ENCODE measurements at places on chromosomes 13 and 19.

DNA sequence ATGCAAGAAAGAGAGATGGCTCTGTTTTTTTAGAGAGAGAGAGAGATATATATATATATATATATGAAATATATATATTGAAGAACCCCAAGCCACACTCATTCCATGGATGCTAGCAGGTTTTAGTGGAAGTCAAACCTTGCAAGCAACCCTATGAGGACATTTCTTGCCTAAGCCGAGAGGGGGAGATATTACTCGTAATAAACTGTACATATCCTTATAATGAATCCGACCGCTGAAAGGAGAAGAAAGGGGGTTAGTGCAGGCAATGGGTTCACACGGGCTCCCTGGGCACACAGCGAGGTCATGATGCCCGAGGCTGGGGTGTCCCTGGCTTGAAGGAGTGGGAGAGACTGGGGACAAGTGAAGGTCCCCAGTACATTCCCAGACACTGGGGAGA lies 78.3 kb downstream of the IER2 start:
- no peak for DNase-seq

- no peak for DNase-seq
Observed at GRCh38 chr13:51674276-51674675, 90.0 kb downstream of the WDFY2 start.

GRCh38 chr19:41815301-41815700 lies 18.9 kb downstream of the CEACAM3 start:
- DNase-seq = no peak

DNA sequence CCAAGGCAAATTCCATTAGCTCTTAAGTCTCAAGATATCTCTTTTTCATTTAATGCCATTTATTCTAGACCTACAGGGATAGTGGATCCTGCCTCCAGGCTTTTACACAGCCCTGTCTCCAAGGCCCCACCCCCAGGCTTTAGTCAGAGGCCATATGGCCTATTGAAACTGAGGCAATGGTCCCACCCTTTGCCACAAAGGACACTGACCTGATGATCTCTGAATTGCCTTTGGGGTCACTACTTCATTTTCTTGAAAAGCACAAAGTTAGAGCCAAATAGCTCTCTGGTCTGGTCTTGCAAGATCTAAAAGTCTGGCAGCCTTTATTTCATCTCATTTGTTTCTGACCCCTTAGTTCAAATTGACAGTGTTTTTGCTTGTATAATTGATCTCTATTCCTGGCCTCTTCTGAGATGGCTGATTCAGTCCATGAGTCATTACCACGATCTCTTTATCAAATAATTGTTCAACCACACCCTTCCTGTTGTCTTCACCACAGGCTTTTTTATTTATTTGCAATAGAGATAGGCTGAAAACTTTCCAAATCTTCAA lies 209.8 kb downstream of the FGF14 start:
- DNase-seq = no peak

DNA sequence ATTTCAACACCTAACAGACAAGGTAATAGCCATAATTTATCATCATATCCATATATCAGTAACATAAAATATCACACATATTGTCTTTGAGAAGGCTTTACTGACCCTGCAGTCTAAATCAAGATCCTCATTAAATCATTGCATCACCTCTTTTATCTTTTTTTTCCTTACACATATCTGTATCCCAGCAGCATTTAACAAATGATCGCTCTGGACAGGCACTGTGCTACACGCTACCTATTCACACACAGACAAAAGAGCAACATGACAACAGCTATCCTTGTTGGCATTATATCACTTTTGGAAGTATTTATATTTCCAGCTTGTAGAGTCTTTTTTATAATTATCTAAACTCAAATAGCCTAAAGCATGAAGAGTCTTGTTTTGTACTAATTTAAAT lies 73.3 kb upstream of the NBEA start:
- DNase-seq = no peak

- DNase-seq = no peak
Observed at GRCh38 chr19:7247155-7247554, 47.1 kb downstream of the INSR start.

GRCh38 chr19:7848779-7849457 lies 18.9 kb downstream of the EVI5L start:
- DNase-seq = peak; percentile 31

GRCh38 chr13:99827011-99827772 lies 144.4 kb downstream of the ZIC5 start:
- no peak for DNase-seq

- peak; percentile 20 for DNase-seq
Observed at GRCh38 chr19:29771708-29772414, 39.9 kb upstream of the CCNE1 start.

DNA sequence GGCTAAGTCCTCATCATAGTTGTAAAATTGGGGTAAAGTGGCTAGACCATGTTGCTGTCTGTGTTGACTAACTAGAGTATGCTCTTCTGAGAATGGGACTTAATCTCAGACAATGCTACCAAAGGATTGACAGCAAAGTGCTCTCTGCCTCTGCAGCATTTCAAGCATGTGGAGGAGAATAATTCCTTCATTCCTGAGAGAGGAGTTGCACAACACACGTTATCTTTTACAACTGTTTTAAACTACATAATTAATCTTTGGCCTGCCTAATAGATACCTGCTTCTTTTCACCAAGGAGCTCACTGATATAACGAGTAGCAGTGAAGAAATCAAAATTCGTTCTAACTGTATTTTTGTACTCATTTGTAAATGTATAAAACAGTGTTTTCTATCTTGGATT lies 2172.2 kb downstream of the PCDH9 start:
- no peak for DNase-seq

All from midbrain (tissue), 1 donor.